ENCODE measurements at places on chromosomes 5 and 9. TPM values are rescaled to one million over a fixed set of nuclear protein-coding genes. Genes with fewer than 3 reads are reported as not detected.

DNA sequence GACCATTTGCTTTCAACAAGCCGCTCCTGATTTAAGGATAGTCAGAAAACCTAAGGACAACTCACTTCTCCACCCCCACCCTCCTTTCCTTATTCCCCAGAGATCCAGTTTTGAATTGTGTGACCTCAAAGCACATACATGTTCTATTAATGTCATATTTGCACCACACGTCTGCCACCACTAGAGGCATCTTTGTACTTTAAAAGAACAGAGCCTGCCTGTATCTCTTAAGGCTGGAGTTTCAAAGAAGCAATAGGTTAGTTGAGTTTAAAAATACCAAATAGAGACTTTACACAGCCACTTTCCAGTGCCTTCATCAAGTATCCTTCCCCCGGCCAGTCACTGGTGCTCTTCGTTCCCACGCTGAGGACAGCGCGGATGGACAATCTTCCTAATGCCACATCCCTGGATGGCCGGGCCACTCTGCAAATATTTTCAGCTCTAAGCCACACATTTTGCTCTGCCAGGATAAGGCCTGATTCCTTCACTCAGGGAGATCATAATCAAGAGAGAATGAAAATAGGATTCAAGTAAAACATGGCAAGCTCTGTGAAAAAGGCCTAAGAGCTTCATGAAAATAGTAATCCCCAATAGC, 146.3 kb downstream of the SNCAIP start:
- no peaks in the 10 kb centered on the region for H3K4me1 ChIP-seq
- no peaks in the 10 kb centered on the region for H3K36me3 ChIP-seq
- no peak overlapping the region for H3K27ac ChIP-seq
- H3K27me3 ChIP-seq: peaks cover 22% of the 10 kb centered on the region
- no peak for DNase-seq

Gene SPATA31C1
- not detected for polyA plus RNA-seq

GRCh38 chr5:124651663-124652513, 94.6 kb downstream of the ZNF608 start:
- no peaks in the 10 kb centered on the region for H3K36me3 ChIP-seq
- peaks cover 6% of the 10 kb centered on the region for H3K27me3 ChIP-seq
- H3K4me1 ChIP-seq: peaks cover 54% of the 10 kb centered on the region

DNA sequence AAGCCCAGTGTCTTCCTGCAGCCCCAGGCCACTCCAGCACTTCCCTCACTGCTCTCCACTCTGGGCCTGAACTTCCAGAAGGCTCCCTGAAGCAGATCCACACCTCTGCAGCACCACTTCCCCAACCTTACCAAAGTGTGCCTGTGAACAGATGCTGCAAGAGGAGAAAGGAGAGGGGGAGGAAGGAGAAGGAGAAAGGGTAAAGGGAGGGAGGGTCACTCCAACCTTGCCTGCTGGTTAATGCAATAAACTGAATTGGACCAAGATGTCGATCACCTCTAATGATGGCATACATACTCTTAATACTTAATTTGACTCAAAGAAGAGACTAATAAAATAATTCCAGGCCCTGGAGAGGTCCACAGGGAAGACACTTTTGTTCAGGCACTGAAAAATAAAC, 77.2 kb upstream of the RAI14 start:
- no peak overlapping the region for H3K4me3 ChIP-seq
- no peaks in the 10 kb centered on the region for H3K4me1 ChIP-seq
- no peaks in the 10 kb centered on the region for H3K27me3 ChIP-seq
- no peak overlapping the region for H3K27ac ChIP-seq

Gene CCL28
- 20.4 TPM for polyA plus RNA-seq

DNA sequence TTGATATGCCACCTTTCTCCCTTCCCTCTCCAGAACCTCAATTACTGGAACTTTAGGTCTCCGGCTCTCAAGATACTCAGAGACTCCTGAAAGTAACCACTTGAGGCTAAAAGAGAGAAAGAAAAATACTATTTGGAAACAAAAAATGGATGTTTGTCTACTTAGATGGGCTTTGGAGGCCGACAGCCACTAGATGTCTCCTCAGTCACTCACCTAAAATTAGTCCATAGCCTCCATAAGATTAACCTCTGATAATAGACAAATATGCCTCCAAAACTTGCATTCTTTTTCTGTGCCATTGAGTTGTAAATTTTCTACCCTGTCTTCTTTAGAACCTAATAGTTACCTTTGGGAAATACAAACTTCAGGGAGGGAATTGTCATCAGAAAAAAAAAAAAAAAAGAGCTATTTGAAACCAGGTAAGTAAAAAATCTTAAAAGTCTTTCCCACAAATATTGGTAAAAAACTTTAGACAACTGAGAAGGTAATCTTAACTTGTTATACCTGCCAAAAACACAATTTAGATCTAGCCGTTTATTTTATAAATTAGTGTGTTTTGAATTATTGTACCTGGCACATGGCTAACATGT, 11.2 kb upstream of the PCDH1 start:
- H3K27ac ChIP-seq: no peak overlapping the region
- peaks cover 33% of the 10 kb centered on the region for H3K27me3 ChIP-seq
- H3K36me3 ChIP-seq: no peaks in the 10 kb centered on the region
- DNase-seq: no peak
- peaks cover 5% of the 10 kb centered on the region for H3K4me1 ChIP-seq
- H3K4me3 ChIP-seq: no peak overlapping the region

GRCh38 chr9:34513567-34514214, 9.1 kb downstream of the ENHO start:
- H3K4me1 ChIP-seq: no peaks in the 10 kb centered on the region
- no peak overlapping the region for H3K4me3 ChIP-seq
- no peak overlapping the region for H3K27ac ChIP-seq
- H3K36me3 ChIP-seq: no peaks in the 10 kb centered on the region
- DNase-seq: no peak

Gene SH3TC2
- polyA plus RNA-seq: not detected

DNA sequence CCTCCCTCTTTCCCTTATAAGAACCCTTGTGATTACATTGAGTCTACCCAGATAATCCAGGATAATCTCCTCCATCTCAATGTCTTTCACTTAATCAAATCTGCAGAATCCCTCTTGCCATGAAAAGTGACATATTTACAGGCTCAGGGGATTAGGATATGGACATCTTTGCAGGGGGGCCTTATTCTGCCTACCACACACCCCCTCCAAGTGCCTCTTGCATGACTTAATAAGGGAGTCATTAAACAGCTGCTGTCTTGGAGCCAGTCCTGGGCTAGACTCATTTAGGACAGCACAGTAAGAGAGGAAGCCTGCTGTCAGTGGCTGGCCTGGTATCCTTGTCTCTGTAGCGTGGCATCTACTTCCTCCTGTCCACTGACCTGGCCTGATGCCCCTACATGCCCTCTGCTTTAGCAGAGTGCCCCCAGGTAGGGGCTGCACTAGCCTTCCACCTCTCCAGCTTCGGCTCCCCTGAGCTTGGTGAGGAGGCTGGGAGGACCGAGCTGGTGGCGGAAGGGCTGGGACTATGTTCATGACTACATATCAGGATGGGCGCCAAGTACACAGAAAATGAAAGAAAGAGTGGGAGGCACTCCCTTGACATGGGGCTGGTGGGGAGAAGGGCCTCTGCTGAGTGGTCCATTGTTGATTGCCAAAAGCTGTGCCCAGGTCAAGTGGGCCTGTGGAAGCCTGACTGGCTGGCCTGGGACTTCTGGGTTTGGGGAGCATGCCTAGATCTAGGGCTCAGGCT, 17.2 kb downstream of the ENHO start:
- H3K4me1 ChIP-seq: no peaks in the 10 kb centered on the region
- H3K4me3 ChIP-seq: no peak overlapping the region
- no peak overlapping the region for H3K27ac ChIP-seq
- H3K27me3 ChIP-seq: peaks cover 38% of the 10 kb centered on the region

- H3K27me3 ChIP-seq: no peaks in the 10 kb centered on the region
- H3K4me1 ChIP-seq: peaks cover 17% of the 10 kb centered on the region
- peaks cover 38% of the 10 kb centered on the region for H3K36me3 ChIP-seq
- H3K4me3 ChIP-seq: no peak overlapping the region
- no peak for DNase-seq
Observed at GRCh38 chr9:123832858-123833650, 96.9 kb downstream of the DENND1A start.

Gene KCNN2
- polyA plus RNA-seq: not detected

GRCh38 chr9:109797006-109797405, 17.0 kb downstream of the PALM2AKAP2 start:
- H3K4me1 ChIP-seq: no peaks in the 10 kb centered on the region
- no peak overlapping the region for H3K27ac ChIP-seq
- no peak for DNase-seq
- no peak overlapping the region for H3K4me3 ChIP-seq
- H3K27me3 ChIP-seq: peaks cover 18% of the 10 kb centered on the region

Gene CAVIN4
- not detected for polyA plus RNA-seq

Gene ZCCHC9
- polyA plus RNA-seq: 14.3 TPM

Gene SEMA6A
- 0.48 TPM for polyA plus RNA-seq

DNA sequence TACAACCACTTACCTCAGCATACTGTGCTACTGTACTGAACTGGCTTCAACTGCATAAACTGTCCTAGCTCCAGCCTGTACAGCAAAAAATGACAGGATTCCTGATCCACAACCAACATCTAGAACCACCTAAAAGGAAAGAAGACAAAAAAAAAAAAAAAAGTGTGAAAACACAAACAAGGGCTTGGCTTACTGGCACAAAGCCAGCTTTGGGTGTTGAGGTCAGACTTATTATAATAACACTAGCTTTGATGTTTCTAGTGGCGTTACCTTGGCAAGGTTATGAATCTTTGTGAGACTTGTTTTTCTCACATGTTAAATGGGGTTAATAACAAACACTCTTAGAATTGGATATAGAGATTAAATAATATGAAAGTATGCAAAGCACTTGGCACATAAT, 148.5 kb upstream of the PUM3 start:
- H3K4me1 ChIP-seq: no peaks in the 10 kb centered on the region
- no peak for DNase-seq
- no peak overlapping the region for H3K4me3 ChIP-seq
- H3K27me3 ChIP-seq: no peaks in the 10 kb centered on the region
- H3K36me3 ChIP-seq: no peaks in the 10 kb centered on the region

Gene POU4F3
- polyA plus RNA-seq: not detected
